Aorta (tissue), 5 donors: ENCODE measurements at places on chromosomes 2 and 18. TPM values are rescaled to one million over a fixed set of nuclear protein-coding genes. Genes with fewer than 3 reads are reported as not detected.

Gene RAB6C
- 0.36 TPM for total RNA-seq

GRCh38 chr2:72276356-72276755 is 128.7 kb upstream of the CYP26B1 start:
- no peaks in the 10 kb centered on the region for H3K4me1 ChIP-seq
- H3K36me3 ChIP-seq: no peaks in the 10 kb centered on the region
- H3K4me3 ChIP-seq: no peak overlapping the region
- H3K27me3 ChIP-seq: no peaks in the 10 kb centered on the region
- H3K27ac ChIP-seq: no peak overlapping the region
- no peak for DNase-seq

DNA sequence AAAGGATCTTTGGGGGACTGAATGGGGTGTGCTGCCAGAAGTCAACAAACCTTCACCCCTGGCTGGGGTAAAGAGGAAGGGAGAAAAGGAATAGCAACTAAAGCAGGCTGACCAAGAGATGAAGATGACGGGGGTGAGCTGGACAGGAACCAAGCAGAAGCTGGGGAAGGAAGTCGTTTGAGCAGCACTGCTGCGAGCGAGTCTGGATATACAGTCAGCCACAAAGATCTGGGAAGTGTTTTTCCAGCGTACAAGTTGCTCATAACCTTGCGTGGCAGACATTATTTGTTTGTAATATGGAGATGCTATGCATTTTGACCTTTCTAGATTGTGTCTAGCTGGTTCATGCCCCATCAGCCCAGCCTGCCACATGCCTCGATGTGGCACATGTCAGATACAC is 71.2 kb downstream of the EIF2AK3 start:
- DNase-seq: no peak
- no peaks in the 10 kb centered on the region for H3K27me3 ChIP-seq
- H3K36me3 ChIP-seq: no peaks in the 10 kb centered on the region
- no peak overlapping the region for H3K4me3 ChIP-seq
- no peak overlapping the region for H3K27ac ChIP-seq
- H3K4me1 ChIP-seq: no peaks in the 10 kb centered on the region

DNA sequence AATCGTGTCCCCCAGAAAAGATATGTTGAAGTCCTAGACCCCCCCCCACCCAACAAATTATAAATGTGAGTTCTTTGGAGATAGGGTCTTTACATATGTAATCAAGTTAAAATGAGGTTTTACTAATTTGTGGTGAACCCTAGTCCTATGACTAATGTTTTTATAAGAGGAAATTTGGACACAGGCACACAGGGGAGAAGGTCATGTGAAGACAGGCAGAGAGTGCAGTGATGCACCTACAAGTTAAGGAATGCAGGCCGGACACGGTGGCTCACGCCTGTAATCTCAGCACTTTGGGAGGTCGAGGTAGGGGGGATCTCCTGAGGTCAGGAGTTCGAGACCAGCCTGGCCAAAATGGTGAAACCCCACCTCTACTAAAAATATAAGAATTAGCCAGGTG is 5.8 kb upstream of the PMAIP1 start:
- no peak overlapping the region for H3K4me3 ChIP-seq
- no peak for DNase-seq
- no peak overlapping the region for H3K27ac ChIP-seq
- H3K36me3 ChIP-seq: no peaks in the 10 kb centered on the region
- no peaks in the 10 kb centered on the region for H3K4me1 ChIP-seq
